Activated CD8-positive, alpha-beta T cell treated with anti-CD3 and anti-CD28 coated beads for 36 hours (primary cell): ENCODE measurements at places on chromosomes 11 and 22. TPM values are rescaled to one million over a fixed set of nuclear protein-coding genes. Genes with fewer than 3 reads are reported as not detected.

- DNase-seq: no peak
Observed at GRCh38 chr11:126695293-126695692, 305.3 kb downstream of the KIRREL3 start.

GRCh38 chr11:45489281-45489905, 176.0 kb downstream of the CHST1 start:
- no peak for DNase-seq

DNA sequence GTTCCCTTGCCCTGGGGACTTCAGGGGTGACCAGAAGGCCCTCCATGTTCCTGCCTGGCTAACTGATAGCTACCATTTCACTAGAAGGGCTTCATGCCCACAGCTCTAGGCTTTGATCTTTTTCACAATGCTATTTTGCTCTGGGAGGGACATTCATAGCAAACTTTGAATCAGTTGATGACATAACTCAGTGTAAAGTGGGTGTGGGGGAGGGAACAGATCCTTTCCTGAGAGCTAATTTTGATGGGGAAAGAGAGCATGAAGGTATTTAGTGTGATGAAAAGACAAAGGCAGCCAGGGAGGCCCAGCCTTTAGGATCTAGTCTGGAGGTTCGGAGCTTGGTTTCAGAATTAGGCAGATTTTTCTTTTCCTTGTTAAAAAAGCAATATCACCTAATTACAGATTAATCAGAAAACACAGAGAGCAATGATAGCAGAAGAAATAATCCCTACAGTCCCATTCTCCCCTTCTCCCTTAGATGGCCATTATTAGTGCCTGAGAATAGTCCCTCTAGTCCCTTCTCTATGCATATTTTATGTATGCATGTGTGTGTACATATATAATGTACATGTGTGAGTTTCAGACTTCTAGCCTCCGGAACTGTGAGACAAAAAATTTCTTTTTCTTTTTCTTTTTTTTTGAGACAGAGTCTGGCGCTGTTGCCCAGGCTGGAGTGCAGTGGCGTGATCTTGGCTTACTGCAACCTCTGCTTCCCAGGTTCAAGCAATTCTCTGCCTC, 46.9 kb downstream of the YWHAH start:
- DNase-seq: no peak

DNA sequence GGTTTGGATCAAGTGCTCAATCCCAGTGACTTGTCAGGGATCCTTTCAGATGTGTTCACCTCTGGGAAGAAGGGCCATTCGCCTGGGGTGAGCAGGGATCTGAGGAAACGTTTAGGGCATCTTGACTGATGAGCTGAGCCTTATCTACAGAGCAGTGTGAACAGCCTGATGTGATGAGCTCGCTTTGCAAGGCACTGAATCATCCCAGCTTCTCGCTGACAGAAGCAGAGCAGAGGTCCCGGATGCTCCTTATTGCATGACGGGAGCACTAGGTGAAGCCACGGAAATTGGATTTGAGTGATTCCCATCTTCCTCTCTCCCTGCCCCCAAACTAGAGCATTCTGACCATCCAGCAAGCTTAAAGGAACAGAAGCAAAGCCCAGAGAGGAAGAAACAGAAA, 46.5 kb downstream of the SEZ6L start:
- no peak for DNase-seq

DNA sequence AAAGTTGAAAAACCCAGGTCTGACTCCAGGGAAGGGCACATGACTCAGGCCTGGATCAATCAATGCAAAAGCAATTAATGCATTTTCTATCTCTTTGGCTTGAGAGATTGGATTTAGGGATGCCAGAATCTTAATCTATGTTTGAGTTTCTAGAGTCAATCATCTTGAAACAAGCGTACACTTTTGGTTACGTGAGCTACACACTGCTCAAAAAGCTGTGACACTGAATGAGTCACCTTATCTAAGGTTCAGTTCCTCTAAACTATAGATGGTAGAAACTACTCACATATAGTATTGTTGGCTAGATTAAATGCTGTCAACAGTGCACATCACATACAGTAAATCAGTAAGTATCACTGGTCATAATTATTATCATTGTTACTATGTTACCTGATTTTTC, 24.2 kb downstream of the MRE11 start:
- no peak for DNase-seq

GRCh38 chr11:88231894-88232482, 56.7 kb upstream of the RAB38 start:
- DNase-seq: peak; percentile 23

GRCh38 chr11:22763166-22763565, 66.4 kb downstream of the SVIP start:
- DNase-seq: no peak

DNA sequence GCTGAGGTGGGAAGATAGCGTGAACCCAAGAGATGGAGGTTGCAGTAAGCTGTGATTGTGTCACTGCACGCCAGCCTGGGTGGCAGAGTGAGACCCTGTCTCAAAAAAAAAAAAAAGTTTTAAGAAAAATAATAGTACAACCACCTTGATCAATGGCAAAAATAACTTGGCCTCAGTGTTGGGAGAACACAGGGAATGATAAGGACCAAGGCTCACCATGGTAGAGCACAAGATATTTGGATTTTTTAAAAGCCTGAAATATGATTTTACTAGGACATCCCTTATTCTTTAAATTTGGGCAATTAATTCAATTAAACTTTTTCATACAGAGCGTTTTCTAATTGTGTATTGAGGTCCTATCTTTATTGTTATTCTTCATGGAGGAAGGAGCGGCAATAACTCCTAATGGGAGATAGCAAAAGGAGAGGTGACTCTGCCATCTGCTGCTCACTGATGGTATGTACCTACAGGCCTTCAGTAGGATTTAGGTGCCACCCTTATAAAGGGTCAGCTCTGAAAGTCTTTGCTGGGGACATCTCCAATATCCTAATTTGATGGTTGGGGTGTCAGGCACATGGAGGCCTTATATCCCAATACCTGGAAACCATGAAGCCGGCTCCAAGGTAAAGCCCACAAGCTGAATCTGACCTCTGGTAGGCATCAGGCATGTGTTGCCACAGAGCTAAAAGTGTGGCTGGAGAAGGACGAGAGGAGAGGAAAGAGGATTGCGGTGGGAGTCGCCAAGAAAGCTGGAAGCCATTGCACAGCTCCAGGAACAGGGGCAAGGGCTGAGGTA, 21.9 kb upstream of the POLD3 start:
- peak; percentile 55 for DNase-seq

DNA sequence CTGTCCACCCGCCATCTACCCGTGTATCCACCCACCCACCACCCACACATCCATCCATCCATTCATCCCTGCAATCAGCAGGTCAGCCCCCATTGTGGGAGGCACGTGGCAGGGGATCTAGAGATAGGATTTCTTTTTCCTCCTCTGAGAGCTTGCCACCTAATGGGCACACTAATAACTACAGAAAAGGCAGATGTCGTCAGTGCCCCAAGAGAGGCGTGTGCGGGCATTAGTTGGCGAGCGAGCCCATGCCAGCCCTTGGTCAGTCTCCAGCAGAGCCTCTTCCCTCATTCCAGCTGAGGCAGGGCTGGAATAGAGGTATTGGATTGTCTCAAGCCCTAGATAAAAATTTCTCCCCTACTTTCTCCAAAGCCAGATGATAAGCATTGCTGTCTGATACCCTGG, 9.7 kb downstream of the USP2 start:
- no peak for DNase-seq

DNA sequence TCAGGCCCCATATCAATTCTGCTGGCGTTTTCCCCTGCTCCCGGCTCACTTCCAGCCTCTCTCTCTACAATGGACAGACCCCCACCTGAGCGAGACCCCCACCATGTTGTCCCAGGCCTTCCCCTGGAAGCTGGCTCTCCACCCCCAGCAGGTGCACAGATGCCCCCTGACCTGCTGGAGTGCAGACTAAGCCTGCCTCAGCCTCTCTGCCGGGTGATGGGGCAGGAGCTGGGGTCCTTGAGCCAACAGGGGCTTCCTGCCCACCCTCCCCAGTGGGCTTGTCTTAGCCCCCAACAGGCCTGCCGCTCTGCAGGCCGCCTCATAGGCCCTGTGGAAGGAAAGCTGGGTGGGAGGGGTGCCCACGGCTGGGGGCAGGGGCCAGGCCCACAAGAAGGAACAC, 10.0 kb downstream of the ELFN2 start:
- DNase-seq: no peak

FCHSD2 gene
- 23.6 TPM for total RNA-seq

CCDC117 gene
- 26.2 TPM for total RNA-seq

SERPINH1 gene
- total RNA-seq: 17.7 TPM

A4GALT gene
- 0.20 TPM for total RNA-seq
